A172 (cell line): ENCODE measurements at places on chromosomes 6 and 20. TPM values are rescaled to one million over a fixed set of nuclear protein-coding genes. Genes with fewer than 3 reads are reported as not detected.
A peak's percentile ranks its signal among the peaks of the same experiment; 100 is the strongest.

DNA sequence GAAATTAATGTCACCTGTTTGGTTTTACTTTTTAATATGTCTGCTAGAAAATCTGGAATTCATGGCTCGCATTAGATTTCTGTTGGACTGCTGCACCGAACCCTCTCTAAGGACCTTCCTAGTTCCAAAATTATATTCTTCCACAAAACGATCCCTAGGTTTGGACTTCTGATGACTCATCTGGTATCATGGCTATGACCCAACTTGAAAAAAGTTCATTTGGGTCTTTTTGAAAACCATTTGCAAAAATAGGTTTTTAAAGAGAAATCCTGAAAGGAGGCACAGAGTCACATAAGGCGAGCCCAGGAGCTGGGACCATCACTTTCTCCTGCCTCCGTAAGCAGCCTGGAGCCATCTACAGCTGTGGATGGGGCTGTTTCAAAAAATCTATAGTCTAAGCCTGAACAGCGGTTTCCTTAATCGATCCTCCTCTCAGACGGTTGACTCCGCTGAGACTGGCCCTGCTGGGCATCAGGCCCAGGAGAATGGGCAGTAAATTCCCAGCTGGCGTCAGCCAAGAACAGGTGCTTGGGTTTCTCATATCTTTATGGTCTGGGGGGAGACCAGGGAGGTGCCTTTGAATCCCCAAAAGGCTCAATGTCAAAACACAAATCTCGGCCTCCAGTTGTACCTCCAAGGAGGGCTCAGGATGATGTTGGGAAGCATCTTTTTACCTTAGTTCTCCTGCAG lies 44.6 kb downstream of the SLC24A3 start:
- DNase-seq, result no peak

DNA sequence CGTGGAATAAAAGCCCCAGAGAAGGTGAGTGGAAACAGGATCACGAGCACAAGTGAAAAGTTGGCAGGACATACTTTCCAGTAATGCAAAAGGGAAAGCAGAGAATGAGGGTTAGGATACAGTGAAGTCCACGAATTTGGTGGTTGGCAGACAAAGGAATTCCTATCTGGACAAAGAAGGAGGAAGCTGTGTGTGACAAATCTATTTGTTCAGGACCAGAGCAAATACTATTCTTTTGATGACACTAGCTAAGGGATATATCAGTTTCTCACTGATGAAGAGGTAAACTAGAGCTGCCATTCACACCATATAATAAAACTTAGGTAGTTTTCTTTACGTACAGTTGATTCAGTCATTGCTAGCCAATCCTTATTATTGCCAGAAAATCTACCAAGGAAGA lies 156.8 kb upstream of the GRIK2 start:
- DNase-seq, result no peak

GRCh38 chr20:52054123-52054522 lies 137.5 kb downstream of the ZFP64 start:
- no peak for DNase-seq

DNA sequence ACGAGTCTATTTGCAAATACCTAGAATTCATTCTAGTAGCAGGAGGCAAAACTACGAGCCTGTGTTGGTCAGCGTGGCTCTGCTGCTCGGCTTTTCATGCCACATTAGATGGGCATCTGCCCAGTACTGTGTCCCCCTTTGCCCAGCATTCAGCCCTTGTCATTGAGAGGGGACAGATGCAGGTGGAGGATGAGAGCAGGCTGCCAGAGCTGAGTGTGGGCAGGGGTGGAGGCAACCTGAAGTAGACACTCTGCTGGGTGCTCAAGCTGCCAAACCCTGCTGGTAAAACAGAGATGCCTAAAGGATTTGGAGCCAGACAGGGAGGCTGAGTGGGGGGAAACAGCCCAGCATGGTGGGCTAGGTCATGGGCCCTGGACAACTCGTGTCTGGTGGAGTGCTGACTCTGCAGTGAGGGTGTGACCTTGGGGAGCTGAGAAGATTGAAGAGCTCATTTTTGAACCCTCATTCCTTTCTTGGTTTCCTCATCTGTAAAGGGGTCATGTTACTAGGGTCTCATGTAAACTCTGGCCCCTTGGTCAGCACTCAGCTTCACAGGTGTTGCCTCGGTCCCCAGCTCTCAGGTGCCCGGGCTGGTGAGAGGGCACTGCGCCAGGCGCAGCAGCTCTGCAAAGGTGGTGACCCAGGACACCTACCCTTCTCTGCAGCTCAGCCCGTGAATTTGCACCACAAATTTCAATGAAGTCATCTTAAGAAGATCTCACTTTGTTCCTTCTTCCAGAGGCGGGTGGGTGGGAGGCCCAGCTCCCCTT lies 64.2 kb upstream of the BHLHE23 start:
- no peak for DNase-seq

- DNase-seq, result no peak
These were observed 359.4 kb downstream of the EPHA7 start for GRCh38 chr6:93059911-93060310.

Gene IL17F
- total RNA-seq, result not detected in 2 replicates

DNA sequence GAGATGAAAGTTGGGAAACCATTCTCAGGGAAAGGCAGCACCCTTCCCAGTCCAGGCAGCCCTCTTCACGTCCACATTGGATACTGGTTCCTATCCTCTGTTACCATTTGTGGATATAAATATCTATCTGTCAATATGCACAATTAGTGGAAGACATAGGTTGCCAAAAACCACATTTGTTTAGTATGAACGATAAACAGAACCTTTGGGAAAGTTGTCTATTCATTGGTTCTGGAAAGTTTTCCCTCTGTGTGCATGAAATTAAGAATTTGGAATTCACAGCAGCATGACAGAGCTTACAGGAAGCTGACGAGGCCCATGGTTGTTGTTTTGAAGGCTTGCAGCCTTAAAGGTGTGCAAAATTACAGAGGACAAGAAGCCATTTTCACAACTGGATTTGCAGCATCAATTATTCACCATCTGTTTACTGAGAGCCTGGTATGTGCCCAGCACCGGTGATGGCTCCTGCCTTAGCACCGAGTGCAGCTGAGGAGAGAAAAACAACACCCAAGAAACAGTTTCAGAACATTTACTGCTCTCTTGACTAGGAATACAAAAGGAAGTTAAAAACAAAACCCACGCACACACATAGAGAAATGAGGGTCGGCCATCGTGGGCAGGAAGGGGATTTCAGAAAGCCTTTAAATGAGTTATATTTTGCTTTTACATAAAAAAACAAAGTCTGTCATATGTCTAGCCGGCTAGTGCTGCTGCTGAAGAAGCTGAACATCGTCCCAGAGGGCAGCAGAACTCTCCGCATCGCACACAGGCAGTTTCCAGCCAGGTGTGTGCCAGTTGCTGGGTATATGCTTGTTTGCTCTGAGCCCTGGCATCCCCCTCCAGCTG lies 319.6 kb downstream of the FARS2 start:
- no peak for DNase-seq

DNA sequence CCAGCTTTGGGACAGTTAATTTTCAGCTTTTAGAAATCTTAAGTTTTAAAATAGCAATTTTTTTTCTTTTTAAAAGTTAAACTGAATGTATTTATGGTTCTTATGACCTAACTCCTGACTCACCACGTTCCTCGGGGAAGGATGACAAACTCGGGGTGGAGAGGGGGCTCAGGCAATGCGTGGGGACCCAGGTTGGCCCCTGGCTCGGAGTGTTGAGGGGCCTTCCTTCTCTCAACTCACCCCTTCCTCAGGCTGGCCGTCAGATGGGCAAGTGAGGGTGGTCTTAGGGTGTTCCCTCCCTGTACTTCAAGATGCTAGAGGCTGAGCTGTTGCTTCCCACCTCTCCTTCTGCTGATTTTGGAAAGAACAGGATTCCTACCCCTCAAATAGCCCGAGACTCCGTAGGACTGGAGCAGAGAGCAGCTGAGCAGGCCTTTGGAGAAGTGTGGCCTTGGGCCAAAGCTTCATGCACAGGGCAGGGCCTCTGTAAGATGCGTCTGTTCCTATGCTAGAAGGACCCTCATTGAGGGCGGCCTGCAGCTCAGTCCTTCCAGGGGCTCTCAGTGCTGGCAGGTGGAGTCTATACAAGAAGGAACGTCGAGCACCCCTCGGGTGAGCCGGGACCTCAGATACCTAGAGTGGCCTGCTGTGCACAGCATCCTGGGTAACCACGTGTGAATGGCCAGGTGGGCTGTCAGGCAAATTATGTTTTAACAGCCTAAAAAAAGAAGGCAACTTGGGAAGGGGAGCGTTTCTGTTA lies 79.3 kb downstream of the TCP11 start:
- DNase-seq, result no peak

GRCh38 chr6:1627827-1628560 lies 18.3 kb downstream of the FOXC1 start:
- no peak for DNase-seq

DNA sequence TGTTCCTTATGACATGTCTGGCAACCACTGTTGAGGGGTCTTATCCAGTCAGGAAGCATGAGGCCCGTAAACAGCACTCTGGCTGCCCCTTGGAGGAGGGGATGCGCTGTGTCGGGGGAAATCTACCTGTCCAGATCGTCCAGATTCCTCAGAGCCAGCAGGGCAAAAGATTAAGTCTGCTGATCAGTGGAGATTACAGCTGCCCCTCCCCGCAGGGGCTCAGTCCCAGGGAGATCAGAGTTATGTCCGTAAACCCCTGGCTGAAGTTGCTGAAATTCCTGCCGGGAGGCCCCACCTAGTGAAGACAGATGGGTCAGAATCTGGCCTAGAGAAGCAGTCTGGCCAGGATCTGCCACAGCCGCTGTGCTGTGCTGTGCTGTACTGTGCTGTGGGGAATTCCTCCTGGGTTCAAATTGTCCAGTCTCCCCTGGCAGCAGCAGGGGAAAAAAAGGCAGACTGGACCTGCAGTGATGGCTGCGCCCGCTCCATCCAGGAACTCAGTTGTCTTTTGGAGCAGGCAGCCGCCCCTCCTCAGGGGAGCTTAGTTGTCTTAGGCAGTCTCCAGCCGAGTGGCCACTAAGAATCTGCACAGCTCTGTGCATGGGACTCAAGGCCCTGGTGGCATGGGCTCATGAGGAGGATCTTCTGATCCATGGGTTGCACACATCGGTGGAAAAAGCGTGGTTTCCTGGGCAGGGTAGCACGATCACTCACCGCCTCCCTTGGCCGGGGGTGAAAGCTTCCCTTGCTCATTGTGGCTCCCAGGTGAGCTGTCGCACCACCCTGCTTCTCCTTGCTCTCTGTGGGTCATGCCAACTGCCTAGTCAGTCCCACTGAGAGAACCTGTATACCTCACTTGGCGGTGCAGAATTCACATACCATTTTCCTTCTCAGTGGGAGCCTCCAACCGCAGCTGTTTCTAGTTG lies 1368.8 kb upstream of the ADGRB3 start:
- DNase-seq, result no peak

Gene ADGRF1
- total RNA-seq, result not detected in 2 replicates

DNA sequence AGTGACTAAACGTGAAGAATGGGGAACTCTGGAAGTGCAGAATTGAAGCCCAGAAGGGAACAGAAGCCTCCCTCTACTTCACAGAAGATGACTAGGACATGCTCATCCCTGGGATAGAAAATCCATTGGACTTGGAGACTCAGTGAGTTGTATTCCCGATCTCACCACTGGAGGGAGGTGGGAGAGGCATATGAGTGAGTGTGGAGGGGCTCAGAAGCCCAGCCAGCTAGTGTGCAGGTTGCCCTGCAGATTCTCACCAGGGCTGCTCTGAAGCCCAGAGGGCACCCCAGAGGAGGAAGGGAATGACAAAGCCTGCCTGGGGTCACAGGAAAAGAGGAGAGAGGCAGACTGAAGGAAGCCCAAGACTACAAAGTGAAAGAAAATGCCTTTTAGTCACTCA lies 42.1 kb upstream of the HLA-E start:
- no peak for DNase-seq

DNA sequence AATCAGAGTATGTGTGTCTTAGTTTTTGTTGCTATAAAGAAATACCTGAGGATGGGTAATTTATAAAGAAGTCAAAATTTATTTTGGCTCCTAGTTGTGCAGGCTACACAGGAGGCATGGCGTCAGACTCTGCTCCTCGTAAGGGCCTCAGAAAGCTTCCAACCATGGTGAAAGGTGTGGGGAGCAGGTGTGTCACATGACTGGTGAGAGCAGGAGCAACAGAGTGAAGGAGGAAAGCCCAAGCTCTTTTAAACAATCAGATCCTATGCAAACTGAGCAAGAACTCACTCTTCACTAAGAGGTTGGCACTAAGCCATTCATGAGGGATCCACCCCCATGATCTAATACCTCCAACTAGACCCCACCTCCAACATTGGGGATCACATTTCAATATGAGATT lies 1524.3 kb downstream of the HACE1 start:
- DNase-seq, result no peak

DNA sequence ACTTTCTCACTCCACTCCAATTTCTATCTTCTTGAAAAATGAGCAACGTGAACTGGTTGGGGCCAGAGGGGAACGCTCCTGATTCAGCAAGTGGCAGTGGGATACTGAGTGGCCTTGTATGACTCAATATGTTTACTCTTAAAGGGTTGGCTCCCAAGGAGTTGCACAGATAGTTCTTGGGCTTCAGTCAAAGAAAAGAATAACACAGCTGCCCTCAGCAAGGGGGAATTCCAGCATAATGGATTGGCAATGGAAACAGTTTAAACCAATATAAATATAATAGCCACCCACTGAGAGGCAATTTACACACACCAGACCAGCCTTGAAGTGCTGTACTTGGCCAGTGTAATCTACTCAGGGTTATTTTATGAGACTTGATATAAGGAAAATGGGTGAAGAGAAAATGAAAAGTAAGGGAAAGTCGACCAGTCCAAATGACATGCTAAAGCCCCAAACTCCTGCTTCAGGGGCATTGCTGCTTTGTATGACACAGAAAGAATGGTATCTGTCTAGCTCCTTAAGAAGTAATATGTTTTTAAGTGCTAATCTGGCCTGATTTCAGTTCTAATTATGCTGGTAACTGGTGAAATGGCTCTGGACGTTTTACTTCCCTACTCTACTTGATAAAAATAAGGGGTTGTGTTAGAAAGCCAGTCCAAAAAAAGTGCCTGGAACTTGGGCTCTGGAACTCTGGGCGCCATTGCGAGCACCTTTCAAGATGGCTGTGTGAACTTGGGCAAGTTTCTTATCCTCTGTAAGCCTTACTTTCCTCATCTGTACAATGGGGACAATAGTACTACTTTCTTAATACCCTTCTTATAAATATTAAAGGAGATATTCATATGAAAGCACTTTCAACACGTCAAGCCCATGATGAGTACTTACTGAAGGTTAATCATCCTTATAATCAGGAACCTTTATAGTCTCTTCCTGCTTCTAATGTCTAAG lies 712.9 kb upstream of the MAP3K7 start:
- peak; percentile 57 for DNase-seq

Gene BPIFB2
- not detected in 2 replicates for total RNA-seq

DNA sequence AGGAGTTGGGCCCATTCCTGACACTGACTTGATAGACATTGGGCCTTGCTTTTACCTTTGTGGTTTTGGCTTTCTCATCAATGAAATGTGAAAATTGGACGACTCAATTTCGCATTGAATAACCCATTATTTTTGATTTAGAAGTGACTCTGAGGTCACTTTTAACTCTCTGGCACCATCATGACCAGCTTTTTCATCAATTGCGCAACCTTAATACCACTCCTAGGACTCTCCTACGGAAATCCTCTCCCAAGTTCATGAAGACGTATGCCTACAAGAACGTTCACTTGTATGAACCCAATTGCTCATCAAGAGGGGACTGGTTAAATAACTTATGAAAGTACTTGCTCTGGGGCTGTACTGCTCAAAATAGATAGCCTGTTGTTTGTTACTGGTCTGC lies 86.7 kb upstream of the CHD6 start:
- no peak for DNase-seq

Gene PNLDC1
- total RNA-seq, result not detected in 2 replicates
